ENCODE measurements at places on chromosomes 5 and 9.

DNA sequence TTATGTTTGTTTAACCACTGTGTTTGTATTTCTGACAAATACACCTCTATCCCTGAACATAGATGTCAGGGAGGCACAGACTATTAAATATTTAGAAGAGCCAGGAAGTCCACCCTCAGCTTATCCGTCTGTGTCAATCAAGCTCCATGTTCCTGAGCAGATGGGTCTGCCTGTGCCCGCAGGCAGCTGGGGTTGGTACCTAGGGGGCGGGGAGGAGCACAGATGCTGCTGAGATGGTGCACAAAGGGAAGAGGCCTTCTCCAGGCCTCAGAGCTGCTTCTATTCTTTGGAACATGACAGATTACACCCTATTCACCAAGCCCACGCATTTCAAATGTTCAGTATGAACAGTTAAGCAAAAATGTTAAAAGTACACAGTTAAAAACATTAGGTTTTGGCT lies 142.1 kb downstream of the EPB41L4A start:
- DNase-seq, result no peak

GRCh38 chr9:28293369-28294090 lies 720.2 kb upstream of the C9orf72 start:
- DNase-seq, result no peak

- DNase-seq, result no peak
These were observed 275.3 kb upstream of the CDH6 start for GRCh38 chr5:30918171-30918570.

- no peak for DNase-seq
These were observed 7.4 kb upstream of the CDK5RAP2 start for GRCh38 chr9:120587328-120587727.

DNA sequence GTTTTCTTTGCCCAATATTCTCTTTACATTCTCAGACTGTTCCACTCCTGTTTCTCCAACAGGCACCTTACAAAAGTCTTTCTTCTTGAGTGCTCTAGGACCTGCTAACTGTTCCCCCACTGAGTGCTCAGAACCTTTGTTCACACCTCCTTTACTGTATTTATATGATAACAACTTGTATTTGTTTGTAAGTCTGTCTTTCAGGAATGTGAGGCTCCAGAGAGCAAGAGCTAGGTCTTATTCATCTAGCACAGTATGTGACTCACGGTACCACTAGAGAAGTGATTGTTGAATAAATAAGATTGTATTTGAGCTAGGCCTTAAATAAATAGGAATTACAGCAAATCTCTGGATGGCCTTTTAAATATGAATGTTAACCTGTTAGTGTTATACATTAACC lies 42.5 kb upstream of the MYOT start:
- DNase-seq, result no peak

GRCh38 chr5:166980666-166981065 lies 1310.8 kb upstream of the WWC1 start:
- DNase-seq, result no peak

- DNase-seq, result no peak
These were observed 346.9 kb downstream of the GADD45G start for GRCh38 chr9:89951675-89952074.

- DNase-seq, result no peak
These were observed 73.4 kb downstream of the NSG2 start for GRCh38 chr5:174118823-174119467.

DNA sequence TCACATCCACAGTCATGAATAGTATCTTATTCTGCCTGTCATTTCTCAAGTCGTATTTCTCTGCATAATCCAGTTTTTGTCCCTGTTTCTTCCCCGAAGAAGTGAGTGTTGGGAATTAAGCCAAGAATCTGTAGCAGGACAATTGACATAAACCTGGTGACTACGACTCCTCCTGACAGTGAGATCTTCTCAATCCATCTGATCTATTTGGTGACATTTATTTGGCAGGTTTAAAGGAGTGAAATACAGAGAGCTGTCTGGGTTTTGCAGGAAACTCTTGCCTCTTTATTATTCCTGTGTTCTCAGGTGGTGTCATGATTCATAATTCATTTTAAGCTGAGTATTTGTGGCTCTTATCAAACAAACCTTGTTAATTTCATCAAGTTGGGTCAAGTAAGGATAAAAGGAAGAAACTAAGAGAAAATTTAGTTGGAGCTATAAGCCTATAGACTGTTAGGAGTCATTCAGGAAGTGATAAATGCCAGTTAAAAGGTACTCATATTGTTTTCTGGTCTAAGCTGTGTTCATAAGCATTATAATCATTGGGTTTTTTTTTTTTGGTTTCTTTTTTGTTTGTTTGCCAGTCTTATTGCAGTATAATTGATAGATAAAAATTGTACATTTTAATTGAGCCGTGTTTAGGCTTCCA lies 95.9 kb upstream of the PCSK1 start:
- DNase-seq, result no peak

GRCh38 chr5:57494104-57495098 lies 11.8 kb upstream of the ACTBL2 start:
- DNase-seq, result peak; percentile 42

DNA sequence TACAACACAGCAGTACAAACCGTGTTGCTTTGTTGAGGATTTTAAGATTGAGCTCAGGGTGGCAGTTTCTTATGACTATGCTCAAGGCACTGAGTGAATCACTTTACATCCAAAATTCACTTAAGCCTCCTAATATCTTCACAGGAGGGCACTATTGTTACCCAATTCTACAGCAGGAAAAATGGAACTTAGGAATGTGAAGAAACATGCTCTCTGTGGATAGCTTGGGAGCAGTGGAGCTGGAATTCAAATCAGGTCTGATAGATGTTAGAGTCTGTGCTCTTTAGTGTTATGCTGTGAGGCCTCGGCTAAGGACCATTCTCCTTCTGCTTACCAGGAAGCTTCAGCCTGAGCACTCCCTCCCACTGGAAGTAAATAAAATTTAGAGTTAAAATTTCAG lies 18.7 kb upstream of the HMHB1 start:
- DNase-seq, result no peak

DNA sequence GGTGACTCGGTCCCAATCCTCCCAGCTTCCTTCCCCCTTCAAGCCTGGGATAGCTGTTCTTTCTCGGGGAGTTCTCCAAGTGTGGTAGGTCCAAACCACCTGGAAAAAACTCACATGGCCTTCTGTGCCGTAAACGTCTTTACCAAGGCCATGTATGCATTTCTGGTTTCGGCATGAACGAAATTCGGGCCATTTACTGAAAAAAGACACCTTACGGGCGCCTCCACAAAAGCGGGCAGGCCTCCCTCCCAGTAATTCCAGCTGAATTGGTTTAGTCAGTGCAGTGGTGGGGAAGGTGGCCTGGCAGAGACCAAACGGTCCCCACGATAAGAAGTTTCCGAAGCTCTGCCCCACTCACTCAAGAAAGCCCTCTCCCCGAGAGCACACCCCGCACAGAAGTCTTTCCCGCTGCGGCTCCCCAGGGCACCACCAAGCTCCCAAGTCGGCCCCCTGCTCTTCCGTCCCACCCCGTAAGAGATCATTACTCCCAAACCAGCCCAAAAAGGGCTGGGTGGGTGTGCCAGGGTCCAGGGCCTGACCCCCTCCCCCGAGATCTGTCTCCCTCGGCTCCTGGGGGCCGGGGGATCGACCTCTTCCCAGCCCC lies 86.3 kb upstream of the MELK start:
- DNase-seq, result no peak

DNA sequence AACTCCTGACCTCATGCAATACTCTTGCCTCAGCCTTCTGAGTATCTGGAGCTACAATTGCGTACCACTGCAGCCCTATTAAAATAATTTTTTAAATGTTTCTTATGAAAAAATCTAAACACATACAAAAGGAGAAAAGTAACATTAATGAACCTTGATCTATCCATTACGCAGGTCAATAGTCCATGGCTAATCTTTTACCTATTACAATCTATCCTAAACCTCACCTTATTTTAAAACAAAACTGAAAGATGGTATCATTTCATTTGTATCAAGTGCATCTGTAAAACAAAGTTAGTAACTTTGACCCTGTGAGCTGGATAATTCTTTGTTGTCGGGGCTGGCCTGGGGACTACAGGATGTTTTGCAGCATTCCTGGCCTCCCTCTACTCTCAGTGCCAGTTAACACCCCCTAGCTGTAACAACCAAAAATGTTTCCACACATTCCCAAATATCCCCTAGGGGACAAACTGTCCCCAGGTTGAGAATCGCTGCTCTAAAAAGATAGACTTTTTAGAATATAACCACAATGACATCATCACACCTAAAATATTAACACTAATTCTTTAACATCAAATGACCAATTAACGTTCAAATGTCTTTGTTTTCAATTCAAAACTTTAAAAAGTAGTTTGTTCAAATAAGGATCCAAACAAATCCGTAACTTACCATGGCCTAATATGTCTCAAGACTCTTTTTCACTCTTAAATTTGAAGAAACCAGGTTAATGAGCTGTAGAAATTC lies 54.8 kb downstream of the RNF38 start:
- DNase-seq, result no peak

- DNase-seq, result no peak
These were observed 11.2 kb upstream of the ZCCHC9 start for GRCh38 chr5:81290146-81290545.

DNA sequence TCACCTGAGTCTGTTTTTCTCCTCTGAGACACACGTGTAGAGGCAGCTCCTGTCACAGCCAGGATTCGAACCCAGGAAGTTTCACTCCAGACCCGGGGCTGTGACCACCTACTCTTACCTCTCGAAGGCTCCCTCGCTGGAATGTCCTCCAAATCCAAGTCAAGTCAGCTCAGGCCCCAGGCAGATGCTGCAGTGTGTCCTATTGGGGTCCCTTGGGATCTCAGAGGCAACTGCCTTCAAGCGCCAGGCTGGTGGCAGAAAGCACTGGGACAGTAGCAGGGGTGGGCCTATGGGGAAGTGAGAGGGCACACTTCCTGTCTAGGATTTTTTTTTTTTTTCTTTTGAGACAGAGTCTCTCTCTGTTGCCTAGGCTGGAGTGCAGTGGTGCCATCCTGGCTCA lies 762 bp upstream of the ST6GALNAC4 start:
- no peak for DNase-seq

DNA sequence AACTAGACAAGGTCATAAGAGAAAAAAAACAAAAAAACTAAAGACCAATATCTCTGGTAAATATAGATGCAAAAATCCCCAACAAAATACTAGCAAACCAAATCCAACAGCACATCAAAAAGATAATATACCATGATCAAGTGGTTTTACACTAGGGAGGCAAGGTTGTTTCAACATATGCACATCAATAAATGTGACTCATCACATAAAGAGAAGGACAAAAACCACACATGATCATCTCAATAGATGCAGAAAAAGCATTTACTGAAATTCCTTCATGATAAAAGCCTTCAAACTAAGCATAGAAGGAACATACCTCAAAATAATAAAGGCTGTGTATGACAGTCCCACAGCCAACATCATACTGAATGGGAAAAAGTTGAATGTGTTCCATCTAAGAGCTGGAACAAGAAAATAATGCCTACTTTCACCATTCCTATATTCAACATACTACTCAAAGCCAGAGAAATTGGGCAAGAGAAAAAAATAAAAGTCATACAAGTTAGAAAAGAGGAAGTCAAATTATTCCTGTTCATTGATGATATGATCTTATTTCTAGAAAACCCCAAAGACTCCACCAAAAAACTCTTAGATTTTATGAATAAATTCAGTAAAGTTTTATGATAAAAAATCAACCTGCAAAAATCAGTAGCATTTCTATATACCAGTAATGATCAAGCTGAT lies 72.2 kb upstream of the FAM169A start:
- DNase-seq, result no peak

DNA sequence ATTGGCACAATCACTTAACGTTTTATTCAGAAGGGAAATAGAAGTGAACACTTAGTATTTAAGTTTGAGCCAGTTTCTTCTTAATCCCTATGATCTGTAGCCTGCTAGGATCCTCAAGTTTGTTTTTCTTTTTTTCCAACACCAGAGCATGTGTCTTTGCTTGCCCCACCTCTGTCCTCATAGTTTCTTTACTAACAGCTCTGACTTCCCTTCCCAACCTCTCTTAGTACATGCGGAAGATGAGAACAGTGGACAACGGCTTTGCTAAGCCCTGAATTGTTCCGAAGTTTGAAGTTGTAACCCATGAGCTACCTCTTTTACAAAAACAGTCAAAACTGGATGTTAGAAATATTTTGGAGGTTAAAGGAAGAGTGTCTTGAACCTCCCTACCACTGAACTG lies 61.7 kb upstream of the TAF11L2 start:
- no peak for DNase-seq

DNA sequence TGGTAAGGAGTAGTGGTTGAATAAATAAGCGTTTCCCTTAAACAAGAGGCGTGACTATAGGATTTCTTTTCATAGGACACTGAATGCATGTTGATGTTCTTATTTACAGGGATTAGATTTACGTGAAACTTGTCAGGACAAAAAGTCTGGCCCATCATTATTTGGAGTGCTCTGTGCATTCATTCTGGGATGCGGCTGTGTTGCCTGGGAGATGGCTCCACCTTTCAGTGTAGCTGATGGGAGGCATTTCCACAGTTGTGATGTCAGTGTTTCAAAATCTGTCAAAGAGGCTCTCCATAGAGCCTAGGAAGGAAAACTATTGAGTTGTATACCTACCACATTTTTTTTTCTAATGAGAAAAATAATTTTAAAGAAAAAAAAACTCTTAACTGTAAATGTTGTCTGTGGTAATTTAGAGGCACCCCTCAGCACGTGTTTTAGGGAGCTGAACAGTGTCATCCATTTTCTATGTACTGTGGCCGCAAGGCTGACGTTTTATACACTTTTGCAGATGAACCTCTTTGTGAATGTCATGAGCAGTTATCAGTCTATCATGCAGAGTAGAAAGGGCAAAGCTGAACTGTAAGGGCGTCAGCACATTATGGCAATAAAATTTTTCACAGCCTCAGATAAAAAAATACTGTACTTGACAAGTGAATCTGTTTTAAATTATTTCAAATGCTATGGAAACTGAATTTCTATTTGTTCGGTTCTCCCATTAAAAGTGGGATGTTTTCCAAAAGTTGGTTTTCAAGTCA lies 202.7 kb downstream of the PBX3 start:
- no peak for DNase-seq

GRCh38 chr5:91690921-91691320 lies 307.8 kb upstream of the ARRDC3 start:
- DNase-seq, result no peak

DNA sequence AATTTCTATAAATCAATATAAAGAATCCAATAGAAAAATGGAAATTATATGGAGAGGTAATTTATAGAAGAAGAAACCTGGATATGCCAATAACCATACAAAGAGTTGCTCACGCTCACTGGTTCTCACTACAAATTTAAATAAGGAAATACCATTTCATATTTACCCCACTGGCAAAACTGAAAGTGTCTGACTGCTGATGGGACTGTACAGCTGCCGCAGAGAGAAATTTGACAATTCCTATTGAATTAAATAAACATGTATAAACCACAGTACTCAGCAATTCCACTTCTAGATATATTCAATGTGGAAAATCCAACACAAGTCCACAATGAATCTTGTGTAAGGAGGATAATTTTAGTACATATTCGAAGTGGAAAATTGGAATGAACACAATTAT lies 830.4 kb upstream of the GRAMD2B start:
- DNase-seq, result no peak

- DNase-seq, result peak; percentile 19
These were observed 992 bp downstream of the SETD9 start for GRCh38 chr5:56910210-56910965.

GRCh38 chr9:4680750-4681149 lies 1.4 kb downstream of the CDC37L1 start:
- no peak for DNase-seq

- no peak for DNase-seq
These were observed 13.3 kb upstream of the SEPTIN8 start for GRCh38 chr5:132790201-132790865.

GRCh38 chr9:17531642-17532254 lies 47.1 kb upstream of the SH3GL2 start:
- peak; percentile 32 for DNase-seq

- DNase-seq, result no peak
These were observed 35.0 kb downstream of the UNC5A start for GRCh38 chr5:176845392-176845713.

All from NCI-H1105 (cell line).